Amygdala (tissue), 56 donors: ENCODE measurements at places on chromosomes 16 and 17.

DNA sequence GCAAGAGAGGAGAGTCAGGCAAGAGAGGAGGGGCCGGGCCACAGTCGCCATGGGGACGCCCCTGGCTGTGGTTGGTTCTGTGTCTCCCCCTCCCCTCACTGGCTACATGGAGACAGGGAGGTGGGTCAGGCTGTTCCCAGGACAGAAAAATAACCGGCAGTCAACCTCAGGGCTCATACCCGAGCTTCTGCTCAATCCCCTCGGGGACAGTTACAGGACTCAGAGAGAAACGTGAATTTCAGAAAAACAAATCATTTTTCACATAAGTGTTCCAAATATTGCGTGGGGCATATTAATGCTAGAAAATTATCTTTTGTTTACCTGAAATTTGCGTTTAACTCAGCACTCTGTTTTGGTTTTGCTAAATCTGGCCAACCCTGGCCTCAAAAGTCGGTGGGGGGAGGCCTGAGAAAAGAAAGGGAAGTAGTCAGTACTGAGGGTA, 22.2 kb upstream of the CPSF4L start:
- no peak for DNase-seq

- no peak for DNase-seq
Measured at GRCh38 chr16:58062821-58063220, 37.3 kb downstream of the MMP15 start.

GRCh38 chr16:72300892-72301291, 128.9 kb upstream of the PMFBP1 start:
- no peak for DNase-seq

- DNase-seq: no peak
Measured at GRCh38 chr17:18300725-18301480, 13.9 kb downstream of the TOP3A start.

- DNase-seq: no peak
Measured at GRCh38 chr16:67305216-67306071, 21.1 kb downstream of the KCTD19 start.

DNA sequence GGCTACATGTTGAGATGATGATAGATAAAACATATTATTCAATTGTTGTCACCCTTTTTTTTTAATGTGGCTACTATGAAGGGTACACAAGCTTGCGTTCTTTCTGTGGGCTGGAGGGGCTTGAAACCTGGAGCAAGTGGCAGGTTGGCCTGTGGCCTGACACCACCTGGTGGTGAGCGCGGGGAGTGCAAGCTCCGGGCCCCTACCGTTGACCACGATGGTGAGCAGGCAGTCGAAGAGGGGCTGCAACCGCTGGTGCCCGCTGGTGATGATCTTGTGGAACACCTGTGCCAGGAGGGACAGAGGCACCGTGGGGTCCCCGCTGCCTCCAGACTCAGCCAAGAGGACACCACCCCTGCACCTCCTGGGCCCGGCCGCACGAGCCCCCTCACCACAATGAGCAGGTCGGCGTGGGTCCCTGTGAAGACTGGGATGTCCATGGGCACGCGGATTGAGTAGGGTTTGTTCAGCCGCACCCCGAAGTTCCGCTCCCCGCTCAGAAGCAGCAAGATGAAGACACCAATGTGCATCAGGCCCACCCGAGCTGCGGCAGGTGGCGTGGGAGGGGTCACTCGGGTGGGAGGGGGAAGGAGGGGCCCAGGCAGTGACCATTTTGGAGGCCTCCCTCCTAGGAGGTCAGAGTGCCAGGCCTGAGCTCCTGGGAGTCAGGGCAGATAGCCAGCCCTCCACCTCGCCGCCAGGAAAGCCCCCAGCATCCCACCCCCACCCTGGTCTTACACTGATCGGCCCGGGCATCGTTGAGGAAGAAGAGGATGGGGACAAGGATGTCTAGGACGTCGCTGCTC, 14.4 kb downstream of the HID1 start:
- no peak for DNase-seq

GRCh38 chr17:51319186-51319585, 58.8 kb downstream of the UTP18 start:
- no peak for DNase-seq

DNA sequence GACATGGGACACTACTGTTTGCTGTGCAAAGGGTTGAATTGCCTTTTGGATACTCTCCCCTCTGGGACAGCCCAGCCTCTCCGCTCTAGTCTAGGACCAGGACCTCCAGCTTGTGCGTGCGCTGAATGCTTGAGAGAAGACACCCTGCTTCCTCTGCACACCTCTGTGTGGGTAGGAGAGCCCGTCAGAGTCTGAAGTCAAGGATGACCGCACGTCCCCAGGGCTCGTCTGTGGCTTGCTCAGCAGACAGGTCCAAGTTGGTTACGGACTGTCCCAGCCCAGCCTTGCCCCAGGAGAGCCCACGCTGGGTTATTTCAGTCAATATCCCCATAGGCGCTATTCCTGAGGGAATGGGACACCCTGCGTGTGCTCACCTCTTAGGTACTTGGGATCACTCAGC, 3.7 kb downstream of the C16orf89 start:
- DNase-seq: no peak

- DNase-seq: no peak
Measured at GRCh38 chr16:65828296-65828695, 538.2 kb upstream of the CDH5 start.

DNA sequence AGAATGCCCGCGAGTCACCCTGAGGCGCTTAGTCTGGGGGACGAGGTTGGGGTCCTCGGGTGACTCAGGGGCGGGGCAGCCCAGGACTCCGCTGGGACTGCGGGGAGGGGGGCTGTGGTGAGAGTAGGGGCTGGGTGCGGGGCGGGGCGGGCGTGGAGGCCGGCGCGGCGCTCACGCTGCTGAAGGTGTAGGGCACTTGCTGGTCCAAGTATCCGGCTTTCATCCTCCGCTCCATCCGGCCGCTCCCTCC, 832 bp downstream of the ETV4 start:
- DNase-seq: no peak

DNA sequence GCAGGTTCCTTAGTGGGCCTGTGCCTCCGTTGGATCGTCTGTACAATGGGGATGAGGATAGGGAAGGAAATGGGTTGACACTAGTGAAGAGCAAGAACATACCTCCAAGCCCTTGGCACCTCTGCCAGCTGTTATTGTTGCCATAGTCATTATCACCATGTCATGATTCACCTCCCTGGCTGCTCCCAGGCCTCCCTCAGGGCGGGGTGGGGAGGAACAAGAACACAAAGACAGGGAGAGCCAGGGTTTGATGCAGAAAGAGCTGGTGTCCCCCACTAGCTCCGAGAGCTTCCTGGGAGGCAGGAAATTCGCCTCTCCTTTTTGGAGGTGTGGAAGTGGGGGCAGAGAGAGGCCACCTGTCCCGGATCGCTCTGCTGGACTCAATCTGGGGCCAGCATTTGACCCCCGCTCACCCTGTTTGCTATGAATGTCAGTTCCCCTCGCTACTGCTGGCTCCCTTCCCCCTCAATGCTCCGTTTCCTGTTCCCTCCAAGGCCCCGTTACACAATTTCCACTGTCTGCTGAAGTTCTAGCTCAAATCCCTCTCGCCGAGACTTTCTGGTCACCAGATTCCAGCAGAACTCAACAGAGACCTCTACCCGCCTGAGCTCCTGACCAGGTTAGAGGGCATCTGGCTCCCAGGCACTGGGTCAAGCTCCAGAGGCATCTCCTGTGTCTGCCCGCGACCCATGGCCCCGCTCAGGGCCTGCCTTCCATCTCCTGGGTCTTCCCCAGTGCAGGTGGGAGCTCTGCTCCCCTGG, 9.1 kb downstream of the TIMP2 start:
- DNase-seq: no peak

- no peak for DNase-seq
Measured at GRCh38 chr16:86901483-86901882, 323.1 kb downstream of the FOXL1 start.

GRCh38 chr17:31216031-31216751, 80.8 kb downstream of the OMG start:
- no peak for DNase-seq

- DNase-seq: no peak
Measured at GRCh38 chr16:63461248-63461841, 1425.1 kb upstream of the CDH8 start.

DNA sequence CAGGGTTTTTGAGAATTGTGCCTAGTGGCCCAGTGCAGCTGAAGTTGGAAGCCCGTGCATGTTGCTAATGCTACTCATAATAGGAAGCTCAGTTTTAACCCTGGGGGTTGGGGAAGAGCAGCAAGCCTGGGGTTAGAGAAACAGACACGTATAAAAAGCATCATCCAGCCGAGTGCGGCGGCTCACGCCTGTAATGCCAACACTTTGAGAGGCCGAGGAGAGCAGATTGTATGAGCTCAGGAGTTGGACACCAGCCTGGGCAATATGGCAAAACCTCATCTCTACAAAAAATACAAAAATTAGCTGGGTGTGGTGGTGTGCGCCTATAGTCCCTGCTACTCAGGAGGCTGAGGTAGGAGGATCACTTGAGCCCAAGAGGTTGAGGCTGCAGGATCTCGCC, 2.3 kb upstream of the CLUH start:
- no peak for DNase-seq

GRCh38 chr16:85988723-85989313, 89.9 kb downstream of the IRF8 start:
- DNase-seq: no peak

- no peak for DNase-seq
Measured at GRCh38 chr17:33498069-33498468, 205.0 kb upstream of the ASIC2 start.
